ENCODE measurements at places on chromosomes 3 and 15.

DNA sequence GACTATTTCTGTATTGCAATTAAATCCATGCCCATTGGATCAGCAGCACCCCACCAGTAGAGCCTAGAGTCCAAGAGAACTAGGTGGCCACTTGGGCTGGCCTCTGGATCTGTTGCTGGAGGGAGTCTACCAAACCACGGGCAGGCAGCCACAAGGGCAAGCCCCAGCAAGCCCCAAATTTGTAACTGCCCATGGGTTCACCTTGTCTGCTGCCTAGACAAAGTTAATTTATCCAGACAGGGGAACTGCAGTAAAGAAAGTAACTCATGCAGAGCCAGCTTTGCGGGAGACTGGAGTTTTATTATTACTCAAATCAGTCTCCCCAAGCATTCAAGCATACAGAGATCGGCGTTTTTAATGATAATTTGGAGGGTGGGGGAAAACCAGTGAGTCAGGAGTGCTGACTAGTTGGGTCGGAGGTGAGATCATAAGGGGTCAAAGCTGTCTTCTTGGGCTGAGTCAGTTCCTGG lies 74.0 kb upstream of the TERB2 start:
- DNase-seq, result no peak

DNA sequence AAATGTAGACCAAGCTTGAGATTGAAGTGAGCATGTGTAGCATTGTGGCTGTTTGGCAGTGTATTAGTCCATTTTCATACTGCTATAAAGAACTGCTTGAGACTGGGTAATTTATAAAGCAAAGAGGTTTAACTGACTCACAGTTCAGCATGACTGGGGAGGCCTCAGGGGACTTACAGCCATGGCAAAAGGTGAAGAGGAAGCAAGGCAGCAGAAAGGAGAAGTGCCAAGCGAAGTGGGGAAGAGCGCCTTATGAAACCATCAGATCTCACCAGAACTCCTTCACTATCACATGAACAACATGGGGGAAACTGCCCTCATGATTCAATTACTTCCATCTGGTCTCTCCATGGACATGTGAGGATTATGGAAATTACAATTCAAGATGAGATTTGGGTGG lies 8.6 kb upstream of the CERS3 start:
- no peak for DNase-seq

DNA sequence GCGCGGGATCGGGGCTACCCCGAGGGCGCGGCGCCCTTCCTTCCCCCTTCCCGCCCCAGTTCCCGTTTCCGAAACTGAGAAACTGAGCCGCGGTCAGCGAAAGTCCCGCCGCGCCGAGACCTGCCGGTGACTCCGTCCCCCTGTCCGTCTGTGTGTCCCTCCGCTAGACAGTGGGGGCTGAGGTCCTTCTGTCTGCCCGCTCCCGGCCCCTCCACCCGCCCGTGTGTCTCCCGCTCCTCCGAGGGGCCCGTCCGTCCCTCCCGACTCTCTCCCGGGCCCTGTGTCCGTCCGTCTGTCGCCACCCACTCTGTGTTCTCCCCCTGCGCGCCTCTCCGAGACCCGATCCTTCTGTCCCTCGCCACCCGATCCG lies 426 bp downstream of the PRKCD start:
- no peak for DNase-seq

- no peak for DNase-seq
Measured at GRCh38 chr3:138093721-138094120, 21.7 kb downstream of the DZIP1L start.

- DNase-seq, result no peak
Measured at GRCh38 chr3:130894130-130894985, 474 bp downstream of the ATP2C1 start.

DNA sequence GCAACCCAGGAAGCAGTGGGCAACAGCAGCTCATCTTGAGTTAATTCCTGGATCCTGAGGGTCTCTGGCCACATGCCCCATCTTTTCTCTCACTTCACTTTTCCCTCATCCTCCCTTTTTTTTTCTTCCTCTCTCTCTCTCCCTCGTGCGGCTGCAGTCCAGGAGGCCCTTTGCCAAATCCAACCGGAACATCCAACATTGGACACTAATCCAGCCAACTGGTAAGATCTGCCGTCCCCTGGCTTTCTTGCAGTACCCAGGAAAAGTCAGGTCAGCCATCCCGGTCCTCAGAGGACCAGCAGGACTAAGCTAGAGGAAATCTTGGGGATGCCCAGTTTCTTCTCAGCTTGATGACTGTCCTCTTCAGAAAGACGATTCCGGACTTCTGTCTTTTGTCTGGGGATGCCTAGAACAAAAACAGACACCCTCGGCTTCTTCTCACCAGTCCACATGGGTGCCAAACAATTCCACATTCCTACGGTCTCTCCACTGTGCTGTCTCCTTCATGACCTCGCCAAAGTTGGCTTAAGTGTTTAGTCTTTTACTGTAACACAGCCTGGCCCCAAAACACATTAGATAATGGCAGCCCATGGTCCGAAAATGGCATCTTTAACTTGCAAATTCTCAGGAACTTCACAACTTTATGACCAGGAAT lies 115.6 kb downstream of the GSK3B start:
- DNase-seq, result no peak

GRCh38 chr15:100234158-100235029 lies 107.4 kb downstream of the ADAMTS17 start:
- no peak for DNase-seq

DNA sequence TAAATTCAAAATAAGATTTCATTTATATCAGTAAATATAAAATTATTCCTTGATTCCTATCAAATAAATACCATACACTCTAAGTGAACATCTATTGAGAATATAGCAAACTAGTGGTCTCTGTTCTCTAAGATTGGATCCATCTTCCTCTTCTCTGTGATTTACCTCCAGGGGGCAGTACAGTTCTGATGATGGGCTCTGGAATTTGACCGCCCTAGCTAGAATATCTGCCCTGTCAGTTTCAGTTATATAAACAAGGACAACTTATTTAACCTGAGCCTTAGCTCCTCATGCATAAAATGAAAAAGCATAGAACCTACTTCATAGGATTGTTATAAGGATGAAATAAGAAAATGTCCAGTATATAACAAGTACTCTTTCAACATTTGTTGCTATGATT lies 171.1 kb upstream of the CCDC54 start:
- peak; percentile 33 for DNase-seq

- DNase-seq, result no peak
Measured at GRCh38 chr15:94470492-94470891, 239.1 kb downstream of the MCTP2 start.

- DNase-seq, result no peak
Measured at GRCh38 chr15:39565851-39566250, 15.0 kb upstream of the THBS1 start.

DNA sequence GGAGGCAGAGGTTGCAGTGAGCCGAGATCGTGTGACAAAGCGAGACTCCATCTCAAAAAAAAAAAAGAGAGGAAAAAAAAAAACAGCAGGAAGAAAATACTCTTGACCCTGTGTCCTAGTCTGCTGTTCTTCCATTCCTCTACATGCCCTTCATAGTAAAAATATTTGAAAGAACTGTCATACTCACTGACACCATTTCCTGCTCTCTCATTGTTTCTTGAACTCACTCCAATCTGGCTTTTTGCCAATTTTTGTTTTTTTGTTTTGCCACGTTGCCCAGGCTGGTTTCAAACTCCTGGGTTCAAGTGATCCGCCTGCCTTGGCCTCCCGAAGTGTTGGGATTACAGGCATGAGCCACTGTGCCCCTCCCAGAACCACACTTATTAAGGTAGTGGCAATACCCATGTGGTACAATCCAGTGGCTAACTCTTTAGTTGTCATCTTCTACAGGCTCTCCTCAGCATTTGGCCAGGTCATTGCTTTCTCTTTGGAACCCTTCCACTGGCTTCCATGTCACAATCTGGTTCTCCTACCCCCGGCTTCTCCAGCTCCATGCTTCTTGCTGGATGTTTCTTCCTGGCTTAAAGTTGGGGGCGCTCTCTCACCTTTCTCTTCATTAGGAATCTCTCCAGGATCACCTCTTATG lies 238.2 kb upstream of the C2CD4B start:
- DNase-seq, result peak; percentile 85

GRCh38 chr3:129940086-129940485 lies 34.4 kb upstream of the TRH start:
- no peak for DNase-seq

DNA sequence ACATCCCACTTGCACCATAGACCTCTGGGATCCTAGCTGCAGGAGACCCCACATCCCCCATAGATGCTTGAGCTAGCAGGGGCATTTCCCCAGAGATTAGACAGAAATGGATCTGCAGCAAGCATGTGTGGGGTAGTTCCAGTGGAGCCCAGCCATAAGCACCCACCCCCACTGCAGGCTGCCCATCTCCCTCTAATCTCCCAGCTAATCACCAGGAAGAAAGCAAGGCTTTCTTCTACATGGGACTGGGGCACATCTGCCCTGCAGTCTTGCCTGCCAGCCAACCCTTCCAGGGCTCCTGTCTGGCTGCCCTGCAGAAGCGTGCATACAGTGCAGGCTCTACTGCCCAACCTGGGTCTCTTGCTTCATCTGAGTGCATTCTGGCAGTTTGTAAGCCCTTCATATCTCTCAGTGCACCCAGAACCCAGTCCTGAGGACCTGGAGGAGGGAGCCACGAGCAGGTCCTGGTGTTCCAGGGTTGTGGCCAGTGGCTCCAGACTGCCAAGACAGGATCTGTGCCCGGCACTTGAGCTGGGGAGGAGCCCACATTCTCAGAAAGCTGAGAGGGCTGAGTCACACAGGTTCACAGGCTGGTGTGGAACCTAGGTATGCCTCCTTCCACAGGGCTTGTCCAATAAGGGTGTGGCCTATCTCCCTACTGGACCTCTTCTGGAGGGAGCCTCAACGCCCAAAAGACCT lies 49.9 kb upstream of the IGSF11 start:
- no peak for DNase-seq

- DNase-seq, result peak; percentile 78
Measured at GRCh38 chr15:56786966-56787365, 53.7 kb upstream of the ZNF280D start.

DNA sequence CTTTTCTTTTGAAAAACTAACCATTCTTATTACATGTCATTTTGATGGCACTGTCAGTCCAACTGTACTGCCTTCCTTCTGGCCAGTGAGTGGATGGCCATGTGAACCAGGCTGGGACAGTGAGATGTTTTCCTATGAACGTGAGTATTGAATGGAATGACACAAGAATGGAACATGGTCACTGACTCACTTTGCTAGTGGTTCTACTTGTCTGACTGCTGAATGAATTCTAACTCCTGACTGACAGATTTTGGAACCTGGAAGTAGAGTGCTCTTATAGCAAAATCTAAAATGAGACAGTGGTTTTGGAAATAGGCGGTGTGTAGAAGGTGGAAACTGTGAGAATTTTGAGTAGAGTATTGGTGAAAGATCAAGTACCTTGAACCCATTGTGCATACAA lies 606.9 kb upstream of the KCNMB2 start:
- DNase-seq, result peak; percentile 29

DNA sequence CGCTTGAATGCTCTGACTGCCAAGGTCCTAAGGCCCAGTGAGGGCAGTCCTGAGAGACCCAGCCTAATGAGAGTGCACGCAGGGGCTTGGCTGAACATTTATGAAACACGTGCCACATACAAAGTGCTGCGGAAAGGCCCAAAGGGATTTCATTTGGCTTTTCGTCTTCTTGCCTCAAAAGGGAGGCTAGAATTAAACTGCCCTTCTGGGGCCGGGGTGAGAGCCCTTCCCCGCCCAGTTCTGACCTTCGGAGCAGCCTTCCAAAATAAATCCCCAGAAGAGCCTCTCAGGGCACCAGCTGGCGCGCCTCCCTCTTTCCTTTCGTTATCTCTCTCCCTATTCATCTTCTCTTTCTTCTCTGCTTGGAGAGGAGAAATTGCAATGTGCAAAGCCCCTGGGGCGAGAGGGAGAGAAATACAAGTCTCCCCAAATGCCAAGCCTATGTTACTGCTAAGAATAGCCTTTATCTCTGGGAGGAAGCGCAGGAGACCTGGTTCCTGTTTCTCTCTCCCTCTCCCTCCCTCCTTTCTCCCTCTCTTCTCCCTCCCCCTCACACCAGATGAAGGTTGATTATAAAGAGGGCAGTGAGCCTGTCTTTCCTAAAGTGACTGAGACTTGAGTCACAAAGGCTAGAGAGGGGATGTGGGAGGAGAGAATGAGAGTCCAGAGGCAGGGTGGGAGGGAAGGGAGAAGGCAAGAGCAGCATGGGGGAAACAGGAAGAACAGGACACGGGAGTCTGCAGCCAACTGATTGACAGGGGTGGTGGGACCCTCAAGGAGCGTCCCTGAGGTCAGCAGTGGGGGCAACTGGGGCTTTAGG lies 36.7 kb upstream of the NDUFB4 start:
- peak; percentile 59 for DNase-seq

- DNase-seq, result peak; percentile 16
Measured at GRCh38 chr15:87739081-87739480, 517.5 kb downstream of the NTRK3 start.

DNA sequence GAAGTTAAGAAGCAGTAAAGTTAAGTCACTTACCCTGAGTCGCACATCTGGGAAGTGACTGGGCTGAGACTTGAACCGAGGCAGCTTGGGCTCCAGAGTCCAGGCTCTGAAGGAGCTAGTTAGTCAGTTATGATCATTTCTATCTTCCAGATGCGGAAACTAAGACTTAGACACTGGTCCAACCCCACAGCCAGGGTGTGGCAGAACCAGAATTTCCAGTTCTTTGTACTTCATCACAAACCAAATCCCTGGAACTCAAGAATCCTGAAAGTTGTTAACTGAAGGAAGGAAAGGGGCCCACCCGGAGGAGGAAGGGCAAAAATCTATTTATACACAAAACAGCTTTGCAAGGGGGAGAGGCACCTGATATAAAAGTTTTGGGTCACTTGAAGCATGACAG lies 389.9 kb downstream of the SHQ1 start:
- no peak for DNase-seq

- no peak for DNase-seq
Measured at GRCh38 chr15:57248074-57248473, 128.2 kb upstream of the CGNL1 start.

- no peak for DNase-seq
Measured at GRCh38 chr15:77568014-77568972, 64.4 kb downstream of the LINGO1 start.

DNA sequence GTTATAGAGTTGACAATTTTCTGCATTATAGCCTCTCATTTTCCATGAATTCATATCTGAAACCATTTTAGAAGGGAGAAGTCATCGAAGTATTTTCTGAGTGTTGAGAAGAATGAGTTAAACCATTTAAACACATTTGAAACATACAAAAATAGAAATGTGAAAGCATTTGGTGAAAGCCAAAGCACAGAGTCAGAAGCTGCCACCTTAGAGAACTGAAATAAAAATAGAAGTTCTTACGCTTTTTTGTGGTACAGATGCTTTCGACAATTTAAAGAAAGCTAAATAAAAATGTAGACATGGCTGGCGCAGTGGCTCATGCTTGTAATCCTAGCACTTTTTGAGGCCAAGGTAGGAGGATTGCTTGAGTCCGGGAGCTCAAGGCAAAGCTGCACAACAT lies 9.0 kb downstream of the FANCD2OS start:
- no peak for DNase-seq

GRCh38 chr3:108125550-108126071 lies 34.8 kb upstream of the CD47 start:
- DNase-seq, result no peak

GRCh38 chr3:121531269-121531668 lies 14.5 kb downstream of the POLQ start:
- DNase-seq, result no peak

GRCh38 chr15:43748376-43748775 lies 2.1 kb downstream of the PDIA3 start:
- DNase-seq, result peak; percentile 34

All from AG10803 (cell line).